ENCODE measurements at places on chromosomes 1 and 21.

- DNase-seq: no peak
These were observed 45.9 kb upstream of the SAMD13 start for GRCh38 chr1:84255582-84255981.

DNA sequence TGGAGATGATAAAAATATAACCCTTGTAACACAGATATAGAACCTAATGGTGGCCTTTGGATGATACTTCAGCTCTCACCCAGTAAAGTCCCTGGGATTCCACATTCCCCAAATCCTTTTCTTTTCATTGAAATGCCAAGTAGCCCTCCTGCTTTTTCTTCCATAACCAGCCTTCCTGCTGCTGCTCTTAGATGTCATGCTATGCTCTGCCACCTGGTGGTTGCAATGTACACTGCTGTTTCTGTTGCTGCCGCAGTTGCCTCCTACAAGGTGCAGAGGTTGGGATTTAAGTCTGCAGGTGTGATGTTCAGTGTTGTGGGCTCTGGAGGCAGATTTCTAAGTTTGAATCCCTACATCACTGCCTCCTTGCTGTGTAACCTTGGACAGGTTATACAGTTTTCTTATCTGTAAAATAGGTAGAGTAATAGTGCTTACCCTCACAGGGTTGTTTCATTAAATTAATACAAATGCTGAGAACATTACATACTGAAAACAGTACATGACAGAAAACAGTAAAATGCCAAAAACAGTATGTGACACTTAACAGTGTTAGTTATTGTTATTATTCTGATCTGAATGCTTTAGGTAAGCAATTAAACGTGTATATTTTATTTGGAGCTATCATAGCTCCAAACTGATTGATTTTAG, 64.3 kb downstream of the CAMSAP2 start:
- DNase-seq: peak; percentile 72

DNA sequence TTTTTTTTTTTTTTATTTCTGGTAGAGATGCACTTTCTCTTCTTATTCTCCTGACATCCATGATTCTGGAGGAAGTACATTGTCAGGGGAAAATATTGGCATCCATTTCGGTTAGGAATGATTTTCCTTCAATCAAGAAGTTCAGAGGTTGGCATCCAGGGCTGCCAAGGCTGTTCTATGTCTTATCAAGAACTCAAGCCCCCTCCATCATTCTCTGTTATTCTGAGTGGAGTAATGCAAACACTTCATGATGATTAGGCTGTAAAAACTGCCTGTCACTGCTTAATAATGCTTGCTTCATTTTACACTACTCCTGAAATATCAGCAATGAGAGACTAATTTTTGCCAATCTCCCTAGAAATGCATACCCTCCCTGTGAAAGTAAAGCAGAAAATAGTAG, 417.1 kb upstream of the NFIA start:
- DNase-seq: no peak

DNA sequence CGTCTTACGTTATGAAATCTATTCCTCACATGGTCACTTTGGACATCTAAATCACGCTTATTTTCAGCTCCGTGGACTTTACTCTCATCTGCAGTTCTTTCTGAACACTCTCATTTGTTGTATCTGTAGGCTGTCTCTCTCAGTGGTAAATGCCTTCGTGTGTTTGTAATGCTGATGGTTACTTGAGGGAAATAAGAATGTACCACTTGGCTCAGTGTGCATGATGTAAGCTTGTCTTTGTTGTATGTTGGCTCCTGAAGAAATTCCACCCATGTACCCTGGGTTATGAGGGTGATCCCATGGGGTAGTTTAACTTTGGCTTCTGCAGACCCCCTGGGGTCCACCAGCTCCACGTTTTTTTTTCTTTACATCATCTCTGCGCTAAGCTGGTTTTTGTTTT, 378.4 kb downstream of the SETD4 start:
- no peak for DNase-seq

DNA sequence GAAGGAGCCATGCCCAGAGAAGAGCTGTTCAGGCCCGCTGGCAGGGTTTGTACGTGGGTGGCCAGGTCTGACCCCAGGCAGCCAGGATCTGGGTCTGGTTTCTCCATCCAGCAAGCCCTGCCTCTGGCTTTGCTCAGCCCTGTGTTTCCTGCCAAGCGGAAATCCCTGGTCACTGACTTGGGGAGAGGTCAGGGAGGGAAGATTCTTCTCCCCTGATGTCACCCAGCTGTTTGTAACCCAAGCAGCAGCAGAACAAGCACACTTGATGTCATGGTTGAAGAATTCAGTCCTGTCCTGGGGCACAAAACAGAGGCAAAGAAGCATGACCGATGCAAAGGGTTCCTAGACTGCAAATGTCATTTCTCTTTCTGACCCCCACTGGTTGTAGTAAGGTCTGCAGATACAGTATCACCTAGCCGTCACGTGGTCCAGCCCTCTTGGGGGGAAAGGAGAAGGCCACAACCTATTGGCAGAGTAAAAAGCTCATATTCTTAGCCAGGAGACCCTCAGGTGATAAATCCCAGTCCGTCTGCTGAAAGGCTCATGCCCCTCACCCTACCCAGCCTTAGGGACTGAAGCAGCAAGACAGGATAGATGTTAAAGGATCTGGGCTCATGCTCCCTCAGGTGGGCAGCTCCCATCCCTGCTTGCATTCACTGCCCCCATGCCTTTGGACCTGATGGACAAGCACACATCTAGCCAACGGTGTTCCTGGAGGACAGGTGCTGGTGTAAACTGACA, 120.9 kb downstream of the SYT2 start:
- no peak for DNase-seq

DNA sequence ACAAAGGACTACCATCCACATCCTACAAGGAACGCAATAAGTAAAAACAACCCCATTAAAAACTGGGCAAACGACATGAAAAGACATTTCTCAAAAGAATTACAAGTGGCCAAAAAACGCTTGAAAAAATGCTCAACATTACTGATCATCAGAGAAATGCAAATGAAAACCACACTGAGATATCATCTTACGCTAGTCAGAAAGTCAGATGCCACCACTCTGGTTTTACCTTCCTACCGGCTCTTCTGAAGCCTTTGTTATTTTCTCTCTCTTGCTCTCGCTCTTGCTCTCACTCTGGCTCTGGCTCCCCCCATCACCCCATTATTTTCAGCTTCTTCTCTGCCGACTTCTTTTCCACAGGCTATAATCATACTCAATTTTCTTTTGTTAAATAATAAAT, 38.8 kb downstream of the VPS45 start:
- no peak for DNase-seq

- no peak for DNase-seq
These were observed 19.6 kb downstream of the C1orf21 start for GRCh38 chr1:184406479-184406878.
